ENCODE measurements at places on chromosomes 3 and 15.

DNA sequence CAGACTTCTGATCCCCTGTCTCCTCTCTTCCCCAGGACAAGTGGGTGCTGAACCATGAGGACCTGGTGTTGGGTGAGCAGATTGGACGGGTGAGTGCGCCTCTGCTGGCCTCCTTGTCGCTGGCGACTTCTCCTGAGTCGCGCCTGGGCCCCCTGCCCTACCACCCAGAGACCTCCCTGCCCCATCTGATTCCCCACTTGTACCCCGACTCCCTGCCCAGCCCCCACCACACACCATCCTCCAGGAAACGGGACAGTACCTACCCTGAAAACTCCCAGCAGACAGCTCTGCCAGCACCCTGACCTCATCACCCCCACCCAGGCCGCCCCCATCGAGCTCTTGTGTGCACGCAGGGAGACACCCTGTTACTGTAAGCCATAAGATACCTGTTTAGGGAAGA is 7.7 kb downstream of the FES start:
- DNase-seq, result no peak

GRCh38 chr3:53300826-53301225 is 45.0 kb upstream of the TKT start:
- no peak for DNase-seq

DNA sequence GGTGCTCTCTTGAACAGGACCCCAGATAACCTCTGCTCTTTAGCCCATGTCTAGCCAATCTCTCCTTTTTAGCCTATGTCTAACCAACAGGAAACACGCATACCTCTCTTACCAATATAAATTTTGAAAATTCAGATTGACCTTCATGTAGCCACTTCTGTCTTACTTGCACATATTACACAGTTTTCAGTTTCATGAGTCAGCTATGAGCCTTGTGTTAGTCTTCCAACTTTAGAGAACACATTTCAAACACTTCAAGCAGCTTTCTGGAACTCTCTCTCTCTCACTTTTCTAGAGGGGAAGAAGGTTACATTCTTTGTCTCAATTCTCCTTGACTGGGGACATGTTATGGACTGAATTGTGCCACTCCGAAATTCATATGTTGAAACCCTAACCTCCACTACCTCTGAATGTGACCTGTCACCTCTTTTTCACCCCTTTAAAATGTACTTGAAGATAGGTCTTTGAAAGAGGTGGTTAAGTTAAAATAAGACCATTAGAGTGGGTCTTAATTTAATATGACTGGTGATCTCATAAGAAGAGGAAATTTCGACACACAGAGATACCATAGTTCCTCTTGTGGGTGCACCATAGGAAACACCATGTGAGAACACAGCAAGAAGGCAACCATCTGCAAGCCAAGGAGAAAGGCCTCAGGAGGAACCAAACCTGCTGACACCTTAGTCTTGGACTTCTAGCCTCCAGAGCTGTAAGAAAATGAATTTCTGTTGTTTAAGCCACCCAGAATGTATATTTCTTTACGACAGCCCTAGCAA is 480.3 kb upstream of the ALCAM start:
- DNase-seq, result no peak

GRCh38 chr3:120169407-120169806 is 75.2 kb upstream of the GSK3B start:
- no peak for DNase-seq

- DNase-seq, result no peak
These were observed 552.9 kb downstream of the DIPK2A start for GRCh38 chr3:144524531-144524930.

DNA sequence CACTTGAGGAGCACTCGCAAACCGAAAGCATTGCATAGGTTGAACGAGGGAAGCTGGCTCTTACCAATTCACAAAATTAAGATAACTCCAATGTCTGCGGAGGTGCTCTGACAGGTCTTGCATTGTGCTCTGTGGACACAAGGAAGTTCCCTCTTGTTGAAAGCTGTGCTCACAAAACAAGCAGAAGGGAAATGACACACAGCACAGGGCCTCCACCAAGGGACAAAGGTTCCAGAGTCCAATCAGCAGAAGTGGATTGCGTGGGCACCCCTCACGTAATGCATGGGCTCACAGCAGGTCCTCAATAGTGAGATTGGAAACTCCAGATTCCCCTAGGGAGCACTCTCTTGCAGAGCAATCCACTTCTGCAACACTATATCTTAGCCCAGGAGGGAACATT is 89.9 kb downstream of the ATP10A start:
- no peak for DNase-seq

Measured in kidney capillary endothelial cell (primary cell).